ENCODE measurements at places on chromosomes 5 and 9.

DNA sequence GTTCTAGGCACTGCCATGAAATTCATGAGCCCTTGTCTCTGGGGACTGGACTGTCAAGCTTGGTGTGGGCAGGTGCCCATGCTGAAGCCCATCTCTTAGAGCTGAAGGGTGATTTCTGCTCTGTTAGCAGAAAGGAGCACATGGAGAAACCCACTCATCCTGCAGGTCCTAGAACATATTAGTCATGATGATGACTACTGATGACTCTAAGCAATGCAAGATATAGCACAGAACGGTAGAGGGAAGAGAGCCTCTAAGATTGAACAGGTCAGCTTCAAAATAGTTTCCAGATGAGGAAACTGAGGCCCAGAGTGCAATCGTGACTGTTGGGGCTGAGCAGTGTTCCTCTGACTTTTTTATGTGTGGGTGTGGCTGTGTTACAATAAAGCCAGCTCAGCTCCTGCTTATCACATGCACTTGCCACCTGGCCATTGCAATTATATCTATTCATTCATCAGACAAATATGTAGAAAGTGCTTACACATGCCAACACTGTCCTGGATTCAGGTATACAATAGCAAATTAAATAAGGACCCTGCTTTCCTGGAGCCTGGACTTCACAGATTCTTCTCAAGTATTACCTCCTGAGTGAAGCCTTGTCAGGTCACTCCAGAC lies 140.2 kb upstream of the BRINP1 start:
- DNase-seq, result no peak

DNA sequence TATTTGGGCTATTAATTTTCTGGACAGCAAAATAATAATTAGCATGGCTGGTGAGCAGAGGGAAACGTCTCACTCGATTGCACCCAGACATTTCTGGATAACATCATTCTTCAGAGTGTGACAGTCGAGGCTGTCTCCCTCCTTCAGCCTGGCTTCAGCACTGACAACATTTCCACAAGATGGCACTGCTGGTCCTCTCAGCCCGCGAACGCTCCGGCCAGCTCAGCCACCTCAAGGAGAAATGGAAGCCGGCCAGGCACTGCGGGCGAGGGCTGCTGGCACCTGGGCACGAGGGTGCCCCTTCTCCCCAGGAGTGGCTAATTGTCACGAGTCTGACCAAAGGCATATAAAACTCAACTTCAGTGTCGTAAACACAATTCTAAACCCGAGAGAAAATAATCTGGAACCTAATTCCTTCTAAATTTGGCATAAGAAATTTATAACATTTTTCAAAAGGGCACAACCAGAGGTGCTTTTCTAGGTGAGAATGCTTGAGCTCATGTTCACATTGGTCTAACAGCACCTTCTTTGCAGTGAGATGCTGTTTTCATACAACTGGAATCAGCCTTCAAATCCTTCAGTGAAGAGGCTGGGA lies 65.9 kb downstream of the DAP start:
- peak; percentile 64 for DNase-seq

- no peak for DNase-seq
Observed at GRCh38 chr9:125372441-125373226, 111.0 kb downstream of the GAPVD1 start.

- no peak for DNase-seq
Observed at GRCh38 chr5:639253-639530, 27.1 kb downstream of the CEP72 start.

- DNase-seq, result no peak
Observed at GRCh38 chr9:14119694-14120514, 194.0 kb downstream of the NFIB start.

- no peak for DNase-seq
Observed at GRCh38 chr5:57552033-57552432, 69.4 kb upstream of the ACTBL2 start.

DNA sequence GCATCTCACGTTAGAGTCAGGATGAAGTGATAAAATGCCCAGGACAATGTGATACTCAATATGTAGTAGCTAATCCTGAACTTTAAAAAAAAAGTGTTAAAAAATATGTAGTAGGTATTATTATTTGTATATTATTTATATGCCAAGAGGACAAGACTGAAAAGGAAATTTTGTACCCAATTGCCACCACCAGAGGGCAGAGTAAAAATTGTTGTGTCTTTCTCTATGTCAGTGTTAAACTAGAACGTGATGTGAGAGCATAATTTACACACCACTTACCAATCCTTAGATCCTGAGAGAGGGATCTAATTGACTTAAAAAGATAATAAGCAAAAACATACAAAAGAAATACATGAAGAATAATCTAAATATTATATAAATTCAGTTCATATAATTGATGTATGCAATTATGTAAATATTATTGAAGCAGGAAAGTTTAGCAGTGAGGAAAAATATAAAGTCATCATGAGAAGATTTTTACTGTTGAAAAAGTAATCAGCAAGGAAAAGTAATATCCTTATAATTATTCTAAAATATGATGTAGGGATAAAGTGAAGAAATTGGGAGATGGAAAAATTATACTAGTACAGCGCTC lies 288.9 kb downstream of the RAB3C start:
- DNase-seq, result no peak

DNA sequence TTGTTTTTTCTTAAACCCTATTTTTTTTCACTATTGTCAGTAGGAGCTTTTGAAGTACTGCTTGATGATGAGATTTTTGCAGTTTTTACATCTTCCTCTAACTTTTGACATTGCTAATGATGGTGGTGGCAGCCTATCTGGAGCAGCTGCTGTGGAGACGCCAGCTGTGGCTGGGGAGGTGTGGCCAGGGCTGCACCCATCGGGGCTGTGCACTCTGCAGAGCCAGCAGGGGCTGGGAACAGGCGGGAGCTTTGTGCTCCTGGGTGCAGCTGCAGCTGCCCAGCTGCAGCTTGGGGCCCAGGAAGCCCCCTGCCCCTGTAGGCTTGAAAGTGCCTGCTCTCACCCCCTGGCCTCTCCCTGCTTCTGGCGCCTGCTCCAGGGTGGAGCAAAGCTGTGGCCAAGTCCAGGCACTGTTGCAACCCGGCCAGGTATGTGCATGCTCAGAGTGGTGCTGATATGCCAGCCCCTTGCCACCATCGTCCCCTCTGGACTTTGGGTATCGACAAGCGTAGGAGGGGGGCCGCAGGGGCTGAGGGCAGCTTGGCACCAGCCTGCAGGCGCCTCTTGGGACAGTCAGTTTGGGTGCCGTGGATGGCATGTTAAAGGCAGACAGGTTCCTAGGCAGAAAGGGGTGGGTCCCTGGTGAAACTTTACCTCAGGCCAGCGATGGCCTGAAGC lies 39.2 kb downstream of the FER start:
- DNase-seq, result no peak

DNA sequence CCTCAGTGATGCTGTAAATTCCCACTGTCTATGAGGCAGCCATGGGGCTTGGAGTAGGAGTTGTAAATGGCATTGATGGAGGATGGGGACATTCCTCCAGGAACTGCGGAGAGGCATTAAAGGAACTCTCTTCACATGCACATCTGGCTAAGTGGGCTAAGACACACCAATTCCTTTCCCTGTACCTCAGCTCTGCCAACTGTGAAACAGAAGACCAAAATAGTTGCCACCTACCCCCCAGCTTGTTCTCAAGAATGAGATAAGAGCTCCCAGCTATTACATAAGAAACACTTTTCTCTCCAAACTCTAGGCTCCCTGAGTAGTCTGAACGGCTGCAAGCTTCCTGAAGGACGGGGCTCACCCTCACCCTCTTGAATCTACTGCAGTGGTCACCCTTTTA lies 144.6 kb upstream of the SLC30A5 start:
- no peak for DNase-seq

- no peak for DNase-seq
Observed at GRCh38 chr5:94480486-94480885, 137.9 kb downstream of the KIAA0825 start.

DNA sequence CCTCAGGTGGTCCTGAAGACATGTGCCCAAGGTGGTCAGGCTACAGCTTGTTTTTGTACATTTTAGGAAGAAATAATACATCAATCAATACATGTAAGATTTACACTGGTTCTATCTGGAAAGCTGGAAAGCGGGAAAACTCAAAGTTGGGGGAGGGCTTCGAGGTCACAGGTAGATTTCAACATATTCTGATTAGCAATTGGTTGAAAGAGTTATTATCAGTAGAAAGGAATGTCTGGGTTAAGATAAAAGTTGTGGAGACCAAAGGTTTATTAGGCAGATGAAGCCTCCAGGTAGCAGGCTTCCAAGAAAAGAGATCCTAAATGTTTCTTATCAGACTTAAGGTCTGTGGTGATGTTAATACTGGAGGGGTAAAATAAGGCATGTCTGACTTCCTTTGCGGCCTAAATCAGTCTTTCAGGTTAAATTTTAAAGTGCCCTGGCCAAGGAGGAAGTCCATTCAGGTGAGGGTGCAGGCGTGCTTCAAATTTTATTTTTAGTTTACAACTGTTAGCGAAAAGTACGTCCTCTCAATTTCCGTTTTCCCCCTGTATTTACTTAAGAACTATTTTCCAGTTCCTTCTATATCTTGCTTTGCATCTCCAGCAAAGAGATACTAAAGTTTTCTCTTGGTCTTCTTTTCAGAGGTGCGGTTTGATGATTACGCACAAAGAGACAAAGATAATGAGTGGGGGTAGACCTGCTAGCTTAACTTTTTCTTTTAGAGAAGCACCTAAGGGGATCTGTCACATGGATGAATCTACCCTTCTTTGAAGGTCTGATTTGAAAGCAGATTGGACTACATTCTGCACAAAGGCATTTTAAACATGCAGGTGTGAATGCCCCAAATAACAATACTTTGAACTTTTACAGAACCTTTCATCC lies 578.6 kb downstream of the RAB3C start:
- no peak for DNase-seq

GRCh38 chr5:160188141-160189015 lies 40.9 kb upstream of the FABP6 start:
- peak; percentile 74 for DNase-seq
